Progenitor cell of endocrine pancreas (in vitro differentiated cells): ENCODE measurements at places on chromosomes 4 and X. TPM values are rescaled to one million over a fixed set of nuclear protein-coding genes. Genes with fewer than 3 reads are reported as not detected.

DNA sequence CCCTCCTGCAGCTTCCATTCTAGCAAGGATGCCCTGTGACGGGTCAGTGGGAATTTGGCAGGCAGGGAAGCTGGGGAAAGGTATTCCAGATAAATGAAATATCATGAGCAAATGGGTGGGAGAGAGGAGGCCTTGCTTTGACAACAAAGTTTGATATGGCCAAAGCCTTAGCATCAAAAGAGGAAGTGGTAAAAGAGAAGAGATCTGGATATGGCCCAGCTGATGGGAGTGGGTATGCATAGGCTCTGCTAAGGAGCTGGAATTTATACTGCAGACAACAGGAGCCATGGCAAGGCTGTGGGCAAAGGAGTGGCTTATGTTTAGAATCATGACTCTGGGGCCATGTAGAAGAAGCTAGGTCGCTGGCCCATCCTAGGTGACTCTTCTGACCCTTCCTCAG is 89.2 kb downstream of the PJA1 start:
- no peak for DNase-seq

TCP11X2 gene
- 4.7 and 5.3 TPM in 2 replicates for total RNA-seq

DNA sequence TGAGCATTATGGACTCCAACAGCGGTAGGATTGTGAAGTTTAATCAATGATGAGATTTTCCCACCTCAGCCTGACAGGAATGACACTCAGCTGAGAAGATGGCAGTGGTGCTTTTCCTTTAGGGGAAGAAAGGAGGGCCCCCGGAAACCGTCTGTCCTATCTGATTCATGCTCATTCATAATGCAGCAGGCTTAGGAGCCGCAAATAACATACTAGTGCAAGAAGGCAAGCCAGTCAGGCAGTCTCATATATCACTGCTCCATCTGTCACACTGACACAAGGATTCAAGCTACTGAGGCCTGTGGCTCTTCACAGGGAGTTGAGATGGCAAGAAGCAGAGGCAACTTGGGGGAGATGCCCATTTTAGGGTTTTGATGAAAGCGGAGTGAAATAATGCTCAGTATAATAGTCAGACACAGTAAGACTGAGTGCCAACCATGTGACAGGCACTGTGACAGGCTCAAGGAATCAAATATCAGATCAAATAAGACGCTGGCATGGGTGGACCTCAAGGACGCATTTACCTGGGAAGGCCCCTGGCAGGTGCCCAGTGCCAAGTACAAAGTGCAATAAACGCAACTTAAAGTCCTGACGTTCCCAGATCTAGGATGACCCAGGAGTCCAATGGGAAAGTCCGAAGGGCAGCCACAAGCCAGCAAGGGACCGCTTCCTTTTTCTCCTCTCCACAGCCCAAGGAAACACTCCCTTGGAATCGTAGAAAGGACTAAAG is 63.4 kb downstream of the FHDC1 start:
- DNase-seq = no peak

CLNK gene
- not detected in 2 replicates for total RNA-seq

DNA sequence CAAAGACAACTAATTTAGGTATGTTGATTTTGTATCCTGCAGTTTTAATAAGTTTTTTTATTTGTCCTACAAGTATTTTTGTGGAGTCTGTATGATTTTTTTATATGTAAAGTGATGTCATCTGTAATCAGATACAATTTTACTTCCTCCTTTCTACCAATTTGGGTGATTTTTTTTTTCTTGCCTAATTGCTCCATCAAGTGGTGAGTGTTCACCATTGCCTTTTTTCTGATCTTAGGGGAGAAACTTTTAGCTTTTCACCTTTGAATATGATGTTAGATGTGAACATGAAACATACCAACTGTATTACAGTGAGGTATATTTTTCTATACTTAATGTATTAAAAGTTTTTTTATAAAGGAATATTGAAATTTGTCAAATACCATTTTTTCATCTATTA is 362.3 kb downstream of the PABPC4L start:
- DNase-seq = no peak

MGAT4D gene
- total RNA-seq = not detected in 2 replicates

HGFAC gene
- 6.7 and 7.5 TPM in 2 replicates for total RNA-seq

DNA sequence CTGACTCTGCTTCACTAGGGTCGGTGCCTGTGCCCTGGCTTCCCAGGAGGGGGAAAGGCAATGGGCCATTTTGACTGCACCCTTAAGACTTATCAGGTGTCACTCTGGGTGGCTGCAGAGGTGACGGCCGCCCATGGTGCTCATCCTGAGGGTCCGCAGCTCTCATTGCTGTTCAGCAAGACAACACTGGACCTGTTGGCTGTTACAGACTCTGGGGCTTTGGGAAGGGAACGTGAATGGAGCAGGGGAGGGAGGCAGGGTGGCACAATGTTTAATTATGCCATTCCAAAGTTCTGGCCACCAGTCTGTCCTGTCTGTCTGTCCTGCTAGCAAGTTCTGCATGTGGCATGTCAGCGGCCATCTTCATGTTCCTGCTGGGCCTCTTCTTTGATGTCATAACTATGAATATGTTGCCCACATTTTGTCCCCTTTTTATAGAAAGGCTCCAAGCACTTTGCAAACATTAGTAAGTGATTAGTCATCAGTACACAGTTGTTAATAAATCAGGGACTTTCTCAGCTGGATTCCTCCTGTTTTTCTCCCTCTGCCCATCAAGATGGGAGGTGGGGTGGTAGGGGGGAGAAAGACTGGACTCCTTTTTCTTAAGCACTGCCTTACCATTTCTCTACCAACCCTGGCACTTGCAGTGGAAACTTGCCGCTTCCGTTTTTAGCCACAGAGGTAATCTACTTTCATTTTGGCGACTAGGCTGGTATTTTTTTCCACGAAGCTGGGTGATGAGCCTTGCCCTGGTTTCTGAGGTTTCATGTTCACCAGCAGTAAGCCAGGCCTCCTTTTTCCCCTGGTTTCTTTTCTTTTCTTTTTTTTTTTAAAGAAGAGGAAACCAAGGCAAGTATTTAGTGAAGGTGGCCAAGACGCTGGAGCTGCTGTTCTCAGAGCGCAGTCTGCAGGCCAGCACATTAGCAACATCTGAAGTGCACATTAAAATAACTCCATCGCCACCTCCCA is 88.6 kb upstream of the TRIM2 start:
- no peak for DNase-seq

DNA sequence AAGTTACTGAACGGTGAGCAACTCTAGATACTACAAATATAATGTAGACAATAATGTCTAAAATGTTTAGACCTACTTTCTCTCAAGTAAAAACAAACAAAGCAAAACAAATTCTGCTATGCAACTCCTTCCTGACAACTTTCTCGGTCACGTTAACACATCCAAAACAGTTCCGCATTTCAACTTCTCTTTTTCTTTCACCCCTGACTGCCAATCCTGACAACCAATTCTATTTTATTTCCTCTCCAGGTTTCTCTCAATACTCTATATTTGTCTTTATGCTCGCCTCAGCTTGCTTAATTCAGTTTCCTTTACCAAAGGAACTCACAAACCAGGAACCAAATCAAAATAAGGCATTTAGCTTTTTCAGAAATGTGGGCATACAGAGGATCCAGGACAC is 513.0 kb downstream of the FSTL5 start:
- no peak for DNase-seq

PNCK gene
- 5.4 and 6.1 TPM in 2 replicates for total RNA-seq

DNA sequence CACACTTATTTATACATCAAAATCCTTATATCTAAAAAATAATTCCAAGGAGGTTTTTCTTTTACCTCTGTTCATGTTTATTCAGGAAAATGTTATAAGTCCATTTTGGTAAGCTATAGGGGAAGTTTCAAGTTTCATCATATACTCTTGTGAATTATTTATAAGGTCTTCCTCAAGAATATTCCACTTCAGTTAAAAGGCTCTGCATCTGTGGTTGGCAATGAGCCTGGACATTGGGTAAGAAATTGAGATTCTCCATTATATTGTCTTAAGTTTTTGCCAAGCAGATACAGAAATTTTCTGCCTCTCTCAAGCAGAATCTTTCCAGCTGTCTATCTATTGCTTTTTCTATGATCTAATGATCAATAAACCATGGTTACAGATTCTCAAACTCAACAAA is 641.9 kb downstream of the NLGN4X start:
- no peak for DNase-seq

WDR45 gene
- 44.9 and 55.0 TPM in 2 replicates for total RNA-seq

GRCh38 chr4:103050736-103051436 is 25.7 kb downstream of the SLC9B2 start:
- DNase-seq = no peak

DNA sequence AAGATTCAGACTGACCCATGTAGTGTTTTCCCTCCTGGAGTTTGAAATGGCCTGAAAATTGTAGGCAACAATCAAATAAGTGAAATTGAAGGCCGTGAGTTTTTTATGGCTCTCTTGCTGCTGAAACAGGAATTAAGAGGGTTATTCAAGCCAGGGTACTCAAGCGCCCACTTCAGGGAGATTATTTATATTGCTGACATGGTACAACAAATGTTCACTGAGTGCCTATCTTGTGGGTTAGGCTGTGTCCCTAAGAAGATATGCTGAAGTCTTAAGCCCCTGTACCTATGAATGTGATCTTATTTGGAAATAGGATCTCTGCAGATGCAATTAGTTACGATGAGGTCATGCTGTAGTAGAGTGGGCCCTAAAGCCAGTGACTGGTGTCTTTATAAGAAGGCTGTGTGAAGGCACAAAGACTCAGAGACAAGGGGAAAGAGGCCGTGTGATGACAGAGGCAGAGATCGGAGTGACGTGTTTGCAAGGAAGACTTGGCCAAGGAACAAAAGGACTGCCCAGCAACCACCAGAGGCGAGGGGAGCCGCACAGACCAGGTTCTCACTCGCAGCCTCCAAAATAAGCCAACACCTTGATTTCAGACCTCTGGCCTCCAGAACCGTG is 72.9 kb downstream of the MED28 start:
- no peak for DNase-seq
